Ascending aorta (tissue), 2 donors: ENCODE measurements at places on chromosomes 13 and 19.
A peak's percentile ranks its signal among the peaks of the same experiment; 100 is the strongest.

DNA sequence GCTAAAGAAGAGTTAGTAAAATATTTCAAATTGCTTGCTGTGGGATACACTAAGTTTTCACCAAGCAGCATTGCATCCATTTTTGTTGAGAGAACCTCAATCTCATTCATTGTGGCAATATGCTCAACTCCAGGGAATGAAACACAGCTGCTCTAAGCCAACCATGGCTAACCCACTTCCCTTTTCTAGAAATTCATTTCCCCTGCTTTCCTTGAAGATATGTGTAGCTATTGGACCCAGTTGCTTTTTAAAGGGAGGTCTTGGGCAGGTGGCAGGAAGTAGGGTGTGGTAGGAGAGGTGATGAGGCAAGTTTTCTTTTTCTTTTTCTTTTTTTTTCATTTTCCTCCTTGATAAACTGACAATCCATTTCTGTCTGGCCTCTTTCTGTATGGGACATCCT lies 452.2 kb downstream of the FGF14 start:
- no peak for DNase-seq

DNA sequence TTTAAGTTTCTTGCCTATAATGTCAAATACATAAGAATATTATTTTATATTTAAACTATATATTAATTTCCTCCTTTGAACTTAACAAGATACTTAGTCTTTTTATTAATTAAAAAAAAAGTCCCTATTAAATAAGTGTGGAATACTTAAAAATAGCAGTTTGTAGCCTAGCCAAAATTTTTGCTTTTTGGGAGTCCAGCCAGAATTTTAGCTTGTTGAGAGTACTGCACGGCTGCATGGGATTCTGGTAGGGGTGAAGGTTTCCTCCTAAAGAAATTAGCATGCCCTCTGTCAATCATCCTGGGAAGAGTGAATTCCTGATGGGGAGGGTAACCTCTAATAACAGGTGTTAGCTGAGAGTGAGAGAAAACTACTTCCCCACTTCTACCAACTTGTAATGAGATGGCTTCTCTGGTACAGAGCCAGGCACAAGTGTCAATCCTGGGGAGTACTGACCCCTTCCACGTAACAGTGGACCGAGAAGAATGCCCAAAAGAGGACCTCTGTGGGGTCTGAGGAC lies 195.7 kb downstream of the SPRY2 start:
- no peak for DNase-seq

- DNase-seq = no peak
These were observed 1745.4 kb downstream of the SLITRK1 start for GRCh38 chr13:82136880-82137279.

DNA sequence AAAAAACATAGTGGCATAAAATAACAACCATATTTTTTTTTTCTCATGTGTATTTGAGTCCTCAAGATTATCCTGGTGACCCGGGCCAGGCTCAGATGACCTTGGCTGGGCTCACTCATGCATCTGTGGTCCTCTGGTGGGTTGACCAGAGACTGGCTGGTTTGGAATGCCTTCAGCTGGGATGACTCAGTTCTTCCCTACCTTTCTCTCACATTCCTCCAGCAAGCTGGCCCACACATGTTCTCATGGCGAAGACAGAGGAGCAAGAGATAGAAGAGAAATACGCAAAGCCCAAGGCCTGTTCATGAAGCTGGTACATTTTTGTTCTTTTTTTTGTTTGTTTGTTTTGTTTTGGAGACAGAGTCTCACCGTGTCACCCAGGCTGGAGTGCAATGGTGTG lies 14.3 kb upstream of the ZNF541 start:
- no peak for DNase-seq

GRCh38 chr13:44434766-44435141 lies 61.1 kb downstream of the SERP2 start:
- no peak for DNase-seq

GRCh38 chr13:28248080-28248479 lies 109.7 kb downstream of the PAN3 start:
- no peak for DNase-seq

DNA sequence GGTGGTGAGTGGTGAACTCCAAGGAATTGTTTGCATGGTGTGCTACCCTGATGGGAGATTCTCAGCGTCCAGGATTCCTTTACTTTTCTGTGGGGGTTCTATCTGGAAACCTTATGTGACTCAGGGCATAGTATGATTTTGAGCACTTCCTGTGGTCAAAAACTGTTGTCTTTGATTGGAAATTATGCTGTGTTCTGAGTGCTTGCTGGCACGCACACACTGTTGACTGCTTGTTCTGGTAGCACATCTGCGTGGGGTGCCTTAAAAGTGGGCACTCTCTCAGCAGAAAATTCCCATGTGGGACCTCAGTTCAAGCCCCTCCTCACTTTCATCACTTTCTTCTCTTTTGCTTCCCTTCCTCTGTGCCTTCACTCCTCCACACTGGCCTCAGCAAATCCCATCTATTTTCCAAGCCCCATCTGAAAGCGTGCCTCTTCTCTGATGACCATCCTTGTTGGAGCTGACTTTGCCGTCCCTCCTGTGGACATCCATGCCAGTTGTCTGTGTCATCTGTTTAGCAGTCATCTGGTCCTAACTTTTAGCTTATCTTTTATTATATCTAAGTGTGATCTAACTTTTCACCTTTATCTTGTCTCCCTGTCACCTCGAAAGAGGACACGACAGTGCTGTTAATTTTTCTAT lies 56.4 kb upstream of the NPAS1 start:
- DNase-seq = no peak

- DNase-seq = no peak
These were observed 1136.0 kb downstream of the PCDH17 start for GRCh38 chr13:58767566-58767965.

DNA sequence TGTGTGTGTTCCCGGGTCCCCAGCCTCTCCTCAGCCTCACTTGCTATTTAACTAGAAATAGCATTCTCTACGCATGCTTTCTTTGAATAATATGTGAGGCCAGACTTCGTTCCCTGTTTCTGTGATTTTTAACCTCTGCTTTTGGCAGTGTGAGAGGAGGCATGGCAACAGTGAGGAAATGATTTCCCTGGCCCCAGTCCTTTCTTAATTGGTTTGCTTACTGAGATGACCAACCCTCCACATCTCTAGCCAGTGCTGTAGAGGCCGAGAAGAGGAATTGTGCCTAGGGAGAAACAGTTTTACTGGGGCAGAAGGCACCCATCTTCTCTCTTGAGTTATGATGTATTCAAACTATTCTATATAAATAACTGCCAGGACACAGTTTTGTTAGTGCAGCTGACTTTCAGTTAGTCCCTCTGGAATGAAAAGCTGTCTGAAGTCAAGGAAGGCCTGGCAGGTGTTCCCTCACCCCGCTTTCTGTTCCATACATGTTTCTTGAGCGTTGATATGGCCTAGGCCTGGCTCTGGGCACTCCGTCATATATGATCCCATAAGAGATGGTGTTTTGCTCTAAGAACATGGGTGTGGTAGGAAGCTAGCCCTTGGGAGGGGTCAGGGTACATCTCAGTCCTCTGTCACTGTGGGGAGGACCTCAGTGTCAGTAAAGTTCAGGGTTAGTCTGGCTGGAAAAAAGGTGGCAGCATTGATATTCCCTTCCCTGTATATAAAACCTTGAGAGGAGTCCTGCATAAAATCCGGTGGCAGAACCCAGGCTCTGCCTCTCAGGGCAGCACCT lies 73.7 kb upstream of the NPAS1 start:
- peak; percentile 71 for DNase-seq

- DNase-seq = no peak
These were observed 184.4 kb downstream of the TSHZ3 start for GRCh38 chr19:31164791-31165251.

- no peak for DNase-seq
These were observed 1.5 kb downstream of the GPC6 start for GRCh38 chr13:93227878-93228642.

- DNase-seq = no peak
These were observed 26.2 kb upstream of the OR7C2 start for GRCh38 chr19:14915116-14915515.

- no peak for DNase-seq
These were observed 904.2 kb upstream of the MIR17HG start for GRCh38 chr13:90443268-90443667.

- no peak for DNase-seq
These were observed 22.8 kb downstream of the SLC15A1 start for GRCh38 chr13:98729658-98730057.

DNA sequence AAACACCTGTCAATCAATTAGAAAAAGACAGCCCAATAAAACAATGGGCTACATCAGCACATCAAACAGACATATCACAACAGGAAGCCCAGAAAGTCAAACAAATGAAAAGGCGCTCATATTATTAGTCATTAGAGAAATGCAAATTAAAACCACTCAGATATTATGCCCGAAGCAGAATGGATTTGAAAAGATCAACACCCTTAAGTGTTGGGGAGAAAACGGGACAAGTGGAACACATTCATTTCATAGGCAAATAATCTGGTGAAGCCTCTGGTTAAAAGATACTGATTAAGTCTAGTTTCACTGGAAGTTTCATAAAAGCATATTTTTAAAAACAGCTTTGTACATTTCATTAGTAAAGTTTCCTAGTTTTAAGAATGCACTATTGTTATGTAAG lies 17.4 kb downstream of the NLRP9 start:
- DNase-seq = no peak

DNA sequence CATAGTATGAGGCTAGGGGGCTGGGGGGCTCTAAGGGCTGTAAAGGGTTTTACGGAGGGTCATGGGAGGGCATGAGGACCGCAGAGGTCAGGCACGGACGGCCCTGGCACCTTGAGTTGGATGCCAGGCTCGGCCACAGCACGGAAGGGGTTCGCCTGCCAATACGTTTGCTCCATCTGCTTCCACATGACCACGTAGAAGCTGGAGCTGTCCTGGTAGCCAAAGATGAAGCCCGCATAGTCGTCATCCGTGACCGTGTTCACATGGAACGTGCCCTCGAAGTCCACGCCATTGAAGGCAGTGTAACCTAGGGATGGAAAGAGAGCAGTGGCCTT lies 6.4 kb downstream of the COMP start:
- no peak for DNase-seq

DNA sequence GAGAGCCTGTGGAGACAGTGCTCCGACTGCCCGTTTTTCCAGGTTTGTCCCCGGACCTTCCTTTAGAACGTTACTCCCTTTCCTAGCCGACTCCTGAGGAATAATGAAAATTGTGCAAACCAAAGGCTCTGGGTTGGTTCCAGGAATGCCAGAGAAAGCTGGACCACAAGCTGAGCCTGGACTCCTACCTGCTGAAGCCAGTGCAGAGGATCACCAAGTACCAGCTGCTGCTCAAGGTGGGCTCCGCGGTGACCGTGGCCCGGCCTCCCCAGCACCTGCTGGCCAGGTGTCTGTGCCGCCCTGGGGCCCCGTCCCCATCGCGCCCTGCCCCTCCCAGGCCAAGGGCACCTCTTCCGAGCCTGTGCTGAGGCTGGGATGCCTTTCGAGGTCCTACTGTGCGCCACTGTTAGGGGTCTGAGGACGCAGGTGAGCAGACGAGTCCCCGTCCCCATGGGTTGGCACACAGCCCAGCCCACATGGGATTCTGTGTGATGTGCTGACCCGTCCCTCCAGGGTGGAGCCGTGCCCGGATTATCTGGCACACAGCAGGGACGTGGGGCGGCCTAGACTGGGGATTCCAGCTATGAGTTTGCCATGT lies 20.5 kb upstream of the F7 start:
- no peak for DNase-seq

- no peak for DNase-seq
These were observed 175.2 kb downstream of the PAN3 start for GRCh38 chr13:28313579-28313978.

GRCh38 chr13:60448907-60449510 lies 52.0 kb downstream of the TDRD3 start:
- no peak for DNase-seq

- DNase-seq = no peak
These were observed 2.4 kb upstream of the F2RL3 start for GRCh38 chr19:16886305-16886880.

DNA sequence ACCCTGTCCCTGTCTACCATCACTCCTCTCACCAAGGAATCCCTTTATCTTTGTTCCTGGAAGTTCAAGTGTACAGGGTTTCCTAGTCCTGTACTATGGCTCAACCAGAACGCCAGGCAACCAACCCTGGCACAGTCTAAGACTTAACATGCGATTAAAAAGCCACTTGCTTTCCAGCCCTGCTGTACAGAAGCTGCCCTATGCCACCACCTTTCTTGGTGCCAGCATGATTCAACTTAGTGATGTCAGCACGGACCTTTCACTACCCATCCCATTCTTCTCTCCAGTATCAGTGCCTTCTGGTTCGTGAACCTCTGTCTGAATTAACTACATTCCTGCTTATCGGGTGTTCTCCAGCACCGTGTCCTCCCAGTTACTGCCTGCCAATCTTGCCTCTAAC lies 151.1 kb downstream of the KLF12 start:
- no peak for DNase-seq

GRCh38 chr13:45195421-45195820 lies 5.4 kb downstream of the KCTD4 start:
- no peak for DNase-seq

DNA sequence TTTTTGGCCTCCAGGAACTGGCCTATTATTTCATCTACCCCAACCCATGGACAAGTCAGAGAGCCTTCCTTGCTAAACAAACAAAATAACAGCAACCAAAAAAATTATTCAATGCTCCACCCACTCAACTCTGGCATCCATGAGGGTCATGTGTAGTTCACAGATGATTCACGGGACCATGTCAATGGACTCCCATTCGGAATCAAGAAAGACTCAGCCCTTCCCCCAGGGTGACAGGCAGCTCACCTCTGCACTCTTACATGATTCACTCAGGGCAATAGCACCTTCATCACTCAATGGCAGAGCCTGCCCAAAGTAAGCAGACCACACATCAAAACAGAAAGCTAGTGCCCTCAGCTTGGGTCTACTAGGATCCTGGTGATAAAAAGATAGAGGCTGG lies 14.3 kb upstream of the SCEL start:
- no peak for DNase-seq

GRCh38 chr19:50708179-50708879 lies 11.3 kb downstream of the SHANK1 start:
- DNase-seq = no peak

DNA sequence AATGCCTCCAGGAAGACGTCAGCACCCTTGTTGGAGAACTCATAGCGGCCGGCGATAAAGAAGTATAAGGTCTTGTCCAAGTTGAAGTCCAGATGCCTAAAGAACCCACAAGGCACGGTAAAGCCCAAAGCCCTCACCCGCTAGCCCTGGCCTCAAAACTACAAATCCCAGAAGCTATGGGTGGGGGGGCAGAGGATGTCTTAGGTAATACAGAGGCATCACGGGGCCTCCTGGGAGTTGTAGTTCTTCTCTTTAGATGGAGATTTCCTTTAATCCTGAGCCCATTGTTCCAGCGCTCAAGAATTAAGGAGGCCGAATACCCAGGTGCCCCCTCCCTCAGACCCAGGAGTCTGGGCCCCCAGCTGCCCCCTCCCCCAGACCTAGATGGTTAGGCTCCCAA lies 10.8 kb downstream of the GYS1 start:
- no peak for DNase-seq

- no peak for DNase-seq
These were observed 7.0 kb upstream of the MAP2K2 start for GRCh38 chr19:4130744-4131438.

GRCh38 chr19:10305139-10305806 lies 4.3 kb downstream of the ZGLP1 start:
- DNase-seq = no peak
